H9 (cell line): ENCODE measurements at places on chromosomes 1 and 21.

DNA sequence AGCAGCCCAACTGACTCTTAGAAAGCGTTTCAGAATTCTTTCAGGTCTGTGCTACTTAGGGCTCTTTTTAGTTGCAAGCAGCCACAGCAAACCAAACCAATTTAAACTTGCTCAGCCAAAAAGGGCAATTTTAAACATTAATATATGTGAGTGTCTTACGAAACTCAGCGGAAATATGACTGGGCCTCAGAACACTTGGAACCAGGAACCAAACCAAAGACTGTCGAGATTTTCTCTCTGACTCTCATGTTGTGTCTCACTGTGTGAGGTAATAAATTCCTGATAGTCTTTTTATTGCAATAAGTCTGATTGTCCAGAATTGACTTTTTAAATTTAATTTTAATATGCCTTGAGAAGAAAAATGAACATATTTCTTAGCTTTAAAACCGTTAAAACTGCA, 122.3 kb downstream of the SYF2 start:
- no peak overlapping the region for H3K27ac ChIP-seq
- DNase-seq: no peak
- no peaks in the 10 kb centered on the region for H3K4me1 ChIP-seq

GRCh38 chr1:111577814-111578213, 41.8 kb upstream of the RAP1A start:
- H3K4me1 ChIP-seq: no peaks in the 10 kb centered on the region
- DNase-seq: no peak
- no peaks in the 10 kb centered on the region for H3K36me3 ChIP-seq
- H3K27me3 ChIP-seq: no peaks in the 10 kb centered on the region
- no peak overlapping the region for H3K4me3 ChIP-seq

DNA sequence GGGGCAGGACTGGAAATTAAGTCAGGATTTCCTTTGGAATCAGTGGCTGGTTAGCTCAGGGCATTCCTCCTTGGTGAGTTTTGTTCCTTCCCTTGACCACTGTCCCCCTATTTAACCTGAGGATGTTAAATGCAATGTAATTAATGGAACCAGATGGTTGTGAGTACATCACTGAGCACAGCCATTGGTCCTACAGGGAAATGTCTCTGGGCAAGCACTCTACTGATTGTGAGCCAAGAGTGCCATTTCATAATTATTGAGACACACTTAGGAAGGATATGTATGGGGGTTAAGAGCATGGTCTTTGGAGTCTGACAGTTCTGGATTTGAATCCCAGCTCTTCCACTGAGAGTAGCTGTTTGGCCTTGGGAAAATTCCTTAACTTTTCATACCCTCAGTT, 74.4 kb downstream of the SPAG17 start:
- H3K27ac ChIP-seq: no peak overlapping the region
- no peak for DNase-seq
- no peak overlapping the region for H3K4me3 ChIP-seq

GRCh38 chr21:44263221-44263760, 1.6 kb upstream of the DNMT3L start:
- peak; percentile 58 for DNase-seq
- H3K27ac ChIP-seq: no peak overlapping the region
- no peaks in the 10 kb centered on the region for H3K27me3 ChIP-seq
- H3K4me1 ChIP-seq: no peaks in the 10 kb centered on the region; the same call in 1 of the 2 replicates
- H3K36me3 ChIP-seq: no peaks in the 10 kb centered on the region; the same call in 2 of the 3 replicates

GRCh38 chr1:236438614-236439013, 44.5 kb downstream of the EDARADD start:
- no peak overlapping the region for H3K27ac ChIP-seq
- DNase-seq: no peak
- H3K4me1 ChIP-seq: no peaks in the 10 kb centered on the region
- no peaks in the 10 kb centered on the region; the same call in 1 of the 2 replicates for H3K36me3 ChIP-seq
